ENCODE measurements at places on chromosomes 3 and 15. TPM values are rescaled to one million over a fixed set of nuclear protein-coding genes. Genes with fewer than 3 reads are reported as not detected.

Gene TIPARP
- 28.2 TPM for total RNA-seq

Gene CPN2
- 0.29 TPM for total RNA-seq

Gene ARF4
- 277 TPM for total RNA-seq

- peak; percentile 89 for DNase-seq
Observed at GRCh38 chr3:11168881-11169805, 14.8 kb downstream of the HRH1 start.

DNA sequence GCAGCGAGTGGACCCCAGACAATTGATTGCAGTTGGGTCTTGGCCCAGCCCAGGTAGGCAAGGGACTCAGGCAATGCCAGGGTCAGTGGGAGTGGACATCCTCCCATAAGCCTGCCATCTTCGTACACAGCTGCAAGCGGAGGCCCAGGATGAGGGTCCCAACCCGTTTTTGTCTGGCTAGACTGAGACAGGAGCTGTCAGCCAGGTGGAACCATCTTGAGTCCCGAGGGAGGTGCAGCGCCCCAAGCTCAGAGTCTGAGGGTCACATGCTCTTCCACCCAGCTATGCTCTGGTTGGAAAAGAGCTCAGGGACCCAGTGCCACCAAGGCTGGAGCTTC, 22.6 kb upstream of the IP6K2 start:
- DNase-seq = peak; percentile 25

DNA sequence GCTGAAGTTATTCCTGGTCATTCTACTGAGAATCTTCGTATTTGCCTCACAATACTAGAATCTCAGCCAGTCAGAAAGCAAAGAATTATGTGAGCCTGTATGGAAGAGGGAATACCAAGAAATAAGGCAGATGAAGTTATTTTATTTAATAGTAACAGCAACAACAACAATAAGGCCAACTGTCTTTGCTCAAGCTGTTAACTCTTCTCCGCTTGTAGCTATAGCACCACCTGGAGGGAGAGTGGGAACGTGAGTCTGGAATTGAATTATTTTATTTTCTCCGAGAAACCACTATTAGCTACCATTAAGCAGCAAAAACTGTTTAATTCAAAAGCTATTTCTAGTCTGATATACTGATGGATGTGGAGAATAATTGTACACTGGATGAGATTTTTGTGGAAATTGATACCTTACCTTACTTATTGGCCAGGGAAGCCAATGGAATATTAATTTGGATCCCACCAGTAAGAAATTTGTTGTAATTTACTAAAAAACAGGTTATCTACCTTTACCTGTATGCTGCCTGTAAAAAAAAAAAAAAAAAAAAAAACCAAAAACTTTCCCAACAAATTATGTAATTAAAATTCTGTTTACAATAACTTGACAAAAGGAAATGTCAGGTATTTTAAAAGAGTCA, 50.1 kb downstream of the CALML4 start:
- DNase-seq = peak; percentile 60

- DNase-seq = no peak
Observed at GRCh38 chr3:114606336-114606735, 312.5 kb downstream of the TIGIT start.

Measured in osteoblast (primary cell).